ENCODE measurements at places on chromosomes 16 and 17.

- DNase-seq, result no peak
Measured at GRCh38 chr16:67001726-67002125, 13.3 kb downstream of the CES4A start.

DNA sequence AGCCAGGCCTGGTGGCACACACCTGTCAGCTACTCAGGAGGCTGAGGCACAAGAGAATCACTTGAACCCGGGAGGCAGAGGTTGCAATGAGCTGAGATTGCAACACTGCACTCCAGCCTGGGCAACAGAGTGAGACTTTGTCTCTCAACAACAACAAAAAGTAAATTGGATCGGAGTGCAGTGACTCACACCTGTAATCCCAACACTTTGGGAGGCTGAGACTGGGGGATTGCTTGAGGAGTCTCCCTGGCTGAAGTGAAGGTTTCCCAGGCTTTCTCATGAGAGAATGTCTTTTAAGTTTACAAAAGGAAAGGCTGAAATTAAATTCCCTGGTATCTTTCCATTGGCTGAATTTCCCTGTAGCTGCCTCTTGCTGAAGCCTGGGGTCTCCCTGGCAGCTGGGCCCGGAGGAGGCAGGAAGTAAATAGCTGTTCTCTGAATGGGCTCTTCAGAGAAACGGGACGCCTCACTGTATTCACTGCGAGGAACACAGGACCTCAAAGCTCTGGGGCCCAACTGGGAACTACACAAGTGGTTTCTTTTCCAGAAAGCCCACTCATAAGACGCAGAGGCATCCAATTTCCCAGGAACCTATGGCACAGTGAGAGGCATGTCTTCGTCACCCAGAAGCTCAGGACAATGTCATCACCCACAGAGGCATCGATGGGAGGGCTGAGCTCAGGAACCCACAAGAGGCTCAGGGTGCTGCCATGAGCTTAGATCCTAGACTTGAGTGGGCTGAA lies 77.4 kb upstream of the SMURF2 start:
- DNase-seq, result peak; percentile 20

GRCh38 chr16:27723711-27724481 lies 174.0 kb downstream of the KATNIP start:
- no peak for DNase-seq

DNA sequence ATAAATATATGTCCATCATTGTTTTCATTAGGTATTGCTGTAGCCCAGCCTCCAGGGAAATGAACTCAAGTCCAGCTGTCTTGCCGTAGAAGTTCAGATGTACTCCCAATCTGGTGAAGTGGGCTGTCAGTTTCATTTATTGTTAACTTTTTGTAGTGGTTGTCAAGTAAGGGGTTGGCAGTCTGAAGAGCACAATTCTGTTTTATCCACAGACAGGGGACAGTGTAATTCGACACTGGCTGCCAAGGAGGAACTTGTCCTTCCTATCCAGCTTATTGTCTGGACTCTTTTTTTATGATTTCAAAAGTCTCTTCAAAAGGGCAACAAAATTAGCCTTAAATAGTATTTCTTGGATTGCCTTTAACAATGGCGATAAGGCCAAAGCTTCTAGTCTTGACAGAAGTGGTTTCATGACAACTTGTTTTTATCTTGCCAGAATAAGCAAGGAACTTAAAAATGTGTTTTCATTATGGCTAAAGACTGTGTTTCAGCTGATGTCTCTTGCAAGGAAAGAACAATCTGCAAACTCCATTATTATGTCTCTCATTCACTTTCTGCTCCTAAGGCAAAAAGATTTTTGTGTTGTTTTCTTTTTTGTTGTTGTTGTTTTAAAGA lies 73.9 kb upstream of the TANC2 start:
- DNase-seq, result no peak

DNA sequence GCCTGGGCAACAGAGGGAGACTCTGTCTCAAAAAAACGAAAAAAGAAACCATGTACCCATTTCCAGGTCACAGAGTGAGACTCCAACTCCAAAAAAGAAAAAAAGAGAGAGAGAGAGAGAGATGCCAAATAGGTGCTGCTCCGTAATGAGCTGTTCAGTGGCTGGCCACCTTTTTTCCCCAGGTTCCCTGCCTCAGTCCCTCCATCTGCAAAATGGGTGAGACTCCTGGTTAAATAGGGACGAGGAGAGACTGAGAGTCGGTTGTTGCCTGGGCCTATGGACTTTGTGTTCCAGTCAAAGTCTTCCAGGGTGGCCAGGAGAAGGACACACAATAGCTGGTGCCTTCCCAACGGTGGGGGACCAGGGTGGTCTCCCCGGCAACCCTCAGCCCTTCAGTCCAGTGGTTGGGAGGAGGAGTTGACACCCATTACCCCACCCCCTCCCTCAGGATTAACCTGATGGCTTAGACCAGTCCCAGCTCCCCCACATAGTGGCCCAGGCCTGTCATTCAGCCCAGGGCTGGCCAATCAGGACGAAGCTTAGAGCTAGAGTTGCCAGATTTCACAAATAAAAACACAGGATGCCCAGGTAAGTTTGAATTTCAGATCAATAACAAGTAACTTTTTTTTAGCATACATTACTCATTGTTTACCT lies 258.2 kb downstream of the PARN start:
- DNase-seq, result no peak

- no peak for DNase-seq
Measured at GRCh38 chr17:3921006-3921405, 4.7 kb upstream of the P2RX1 start.

- no peak for DNase-seq
Measured at GRCh38 chr17:41581366-41582060, 5.2 kb downstream of the KRT14 start.

DNA sequence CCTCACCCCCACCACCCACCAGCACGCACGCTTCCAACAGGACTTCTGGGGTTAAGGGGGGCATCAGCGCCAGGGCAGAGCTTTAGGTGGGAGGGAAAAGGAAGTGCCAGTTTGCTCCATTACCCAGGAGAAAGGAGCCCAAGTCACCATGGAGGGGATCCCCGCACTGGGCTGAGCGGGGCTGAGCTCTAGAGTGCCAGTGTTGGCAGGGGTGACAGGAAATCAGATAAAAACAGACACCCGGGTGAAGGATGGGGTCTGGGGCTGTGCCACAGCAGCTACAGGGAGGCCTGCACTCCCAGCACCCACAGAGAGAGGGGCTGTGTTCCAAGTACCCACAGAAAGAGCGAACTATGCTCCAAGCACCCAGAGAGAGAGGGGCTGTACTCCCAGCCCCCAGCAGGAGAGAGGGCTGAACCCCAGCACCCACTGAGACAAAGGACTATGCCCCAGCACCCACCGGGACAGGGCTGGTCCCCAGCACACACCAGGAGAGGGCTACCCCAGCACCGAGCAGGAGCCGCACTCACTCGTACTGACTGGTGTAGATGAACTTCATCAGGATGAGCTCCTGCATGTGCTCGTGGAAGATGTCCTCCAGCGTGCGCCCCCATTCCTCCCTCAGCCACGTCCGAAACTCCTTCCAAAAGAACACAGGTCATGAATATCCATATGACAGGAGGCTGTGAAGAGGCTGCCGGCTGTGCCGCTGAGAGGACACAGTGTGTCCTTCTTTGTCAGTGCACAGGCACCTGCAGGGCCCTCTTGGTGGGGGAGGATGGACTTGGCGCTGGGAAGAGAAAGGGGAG lies 18.6 kb upstream of the C16orf95 start:
- no peak for DNase-seq

GRCh38 chr16:53643474-53643873 lies 60.2 kb downstream of the RPGRIP1L start:
- no peak for DNase-seq

DNA sequence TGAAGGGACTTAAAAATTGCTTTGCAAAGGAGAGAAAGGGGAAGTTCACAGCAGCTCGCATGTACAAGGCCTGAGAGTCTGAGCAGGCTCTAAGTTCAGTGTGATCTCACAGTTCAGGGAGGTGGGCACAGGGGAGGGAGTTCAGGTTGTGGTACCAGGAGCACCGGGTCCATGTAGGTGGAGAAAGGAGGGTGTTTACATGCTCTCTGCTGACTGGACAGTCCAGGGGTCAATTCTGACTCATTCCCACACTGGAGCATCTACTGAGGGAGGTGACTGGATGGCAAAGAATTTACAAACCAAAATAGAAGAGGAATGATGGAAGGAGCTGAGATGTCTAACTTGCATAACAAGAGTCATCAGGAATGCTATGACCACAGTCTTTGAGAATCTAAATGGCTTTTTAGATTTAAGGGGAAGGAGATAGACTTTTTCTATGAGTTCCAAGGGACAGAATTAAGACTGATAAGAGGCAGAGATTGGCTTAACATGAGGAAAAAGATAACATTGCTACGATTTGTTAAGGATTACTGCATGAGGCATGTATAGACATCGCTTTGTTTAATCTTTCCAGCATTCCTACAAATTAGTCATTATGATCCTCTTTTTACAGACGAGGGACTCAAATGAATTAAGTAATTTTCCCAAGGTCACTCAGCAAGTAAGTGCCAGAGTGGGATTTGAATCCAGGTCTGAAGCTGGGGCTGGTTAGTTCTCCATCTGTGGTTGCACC lies 29.9 kb downstream of the MIS12 start:
- DNase-seq, result no peak

DNA sequence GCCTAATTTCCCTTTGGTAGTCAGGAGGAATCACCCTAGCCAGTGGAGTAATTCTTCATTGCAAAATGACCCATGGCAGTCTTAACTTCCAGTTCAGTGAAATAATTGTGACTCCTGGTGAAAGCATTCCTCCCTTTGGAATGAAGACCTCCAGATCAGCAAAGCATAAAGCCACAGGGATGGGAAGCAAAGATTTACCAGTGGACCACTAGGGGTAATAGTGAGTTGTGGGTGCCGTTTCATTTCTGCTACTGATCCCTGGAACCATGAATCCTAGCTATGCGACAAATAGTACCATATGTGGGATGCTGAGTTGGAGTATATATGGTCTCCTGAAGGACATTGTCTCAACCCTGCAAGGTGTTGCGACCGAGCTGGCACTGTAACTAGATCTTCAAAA lies 13.7 kb downstream of the DYNLL2 start:
- DNase-seq, result no peak

GRCh38 chr17:17391668-17392370 lies 85.0 kb upstream of the MED9 start:
- no peak for DNase-seq

GRCh38 chr16:82695806-82696205 lies 69.0 kb downstream of the CDH13 start:
- DNase-seq, result no peak

DNA sequence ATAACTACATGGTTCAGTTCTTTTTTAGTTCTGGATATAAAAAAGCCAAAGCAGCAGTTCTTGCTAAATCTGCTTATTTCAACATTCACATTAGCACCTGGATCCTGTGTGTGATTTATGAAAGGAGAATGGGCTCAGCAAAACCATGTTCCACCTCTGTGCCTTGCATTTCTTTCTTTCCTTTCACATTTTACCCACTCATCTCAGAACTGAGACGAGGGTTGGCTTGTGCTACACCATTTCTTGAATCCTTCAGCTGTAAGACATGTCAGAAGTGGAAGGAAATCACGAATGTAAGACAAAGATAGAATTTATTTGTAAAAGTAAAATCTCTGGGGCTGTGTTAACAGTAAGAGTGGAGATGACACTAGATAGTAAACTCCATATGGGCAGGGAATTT lies 1.2 kb upstream of the UTP6 start:
- DNase-seq, result no peak

- DNase-seq, result no peak
Measured at GRCh38 chr16:81647527-81647926, 131.6 kb upstream of the PLCG2 start.

GRCh38 chr17:9924735-9925191 lies 19.7 kb upstream of the RCVRN start:
- peak; percentile 34 for DNase-seq

GRCh38 chr17:77815127-77815905 lies 143.2 kb upstream of the TNRC6C start:
- no peak for DNase-seq

DNA sequence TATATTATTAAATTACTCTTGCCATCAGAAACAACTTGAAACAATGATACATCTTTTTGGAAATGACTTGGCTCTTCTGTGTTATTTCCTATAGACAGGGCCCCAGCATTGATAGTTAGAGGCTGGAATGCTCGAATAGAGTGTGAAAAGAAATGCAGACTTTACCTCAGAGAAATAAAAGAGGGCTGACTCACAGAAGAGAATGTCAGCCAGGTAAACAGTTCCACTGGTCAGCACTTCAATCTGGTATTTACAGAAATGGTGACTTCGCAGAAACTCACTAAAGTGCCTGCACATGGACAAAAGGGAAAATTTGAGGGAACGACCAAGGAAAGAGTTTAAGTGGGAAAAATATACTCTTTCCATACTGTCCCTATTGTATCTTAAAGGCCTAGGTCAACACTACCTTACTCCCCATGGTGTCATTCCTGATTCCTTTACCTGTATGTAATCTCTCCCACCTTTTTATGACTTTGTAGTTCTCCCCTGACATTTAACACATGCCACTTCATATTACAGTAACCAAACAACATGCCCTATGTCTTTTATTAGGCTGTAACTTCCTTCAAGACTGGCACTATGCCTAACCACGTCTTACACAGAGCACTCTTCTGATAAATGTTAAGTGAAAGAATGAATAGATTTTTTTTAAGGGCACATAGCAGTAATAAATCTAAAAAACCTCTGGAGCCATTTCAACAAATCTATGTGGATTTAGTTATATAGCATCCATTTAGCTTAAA lies 36.7 kb downstream of the AKAP10 start:
- no peak for DNase-seq

DNA sequence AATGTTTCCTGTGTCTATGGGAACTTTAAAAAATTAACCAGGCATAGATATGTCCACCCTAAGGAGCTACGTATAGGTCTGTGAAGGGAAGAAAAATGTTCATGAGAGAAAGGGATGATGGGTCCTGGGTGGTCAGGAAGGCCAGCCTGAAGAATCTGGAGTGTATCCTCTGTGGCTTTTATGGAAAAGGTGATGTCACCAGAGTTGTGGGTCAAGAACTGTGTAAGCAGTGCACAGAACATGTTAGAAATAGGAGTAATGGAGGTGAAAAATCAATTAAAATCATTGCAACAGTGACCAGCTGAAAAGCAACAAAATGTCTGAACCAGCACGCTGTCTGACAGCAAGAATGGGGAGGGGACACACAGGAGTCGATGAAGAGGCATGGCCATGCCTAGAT lies 68.5 kb downstream of the USP31 start:
- no peak for DNase-seq

All from endothelial cell (in vitro differentiated cells).